ENCODE measurements at places on chromosomes 2 and 18. TPM values are rescaled to one million over a fixed set of nuclear protein-coding genes. Genes with fewer than 3 reads are reported as not detected.

DNA sequence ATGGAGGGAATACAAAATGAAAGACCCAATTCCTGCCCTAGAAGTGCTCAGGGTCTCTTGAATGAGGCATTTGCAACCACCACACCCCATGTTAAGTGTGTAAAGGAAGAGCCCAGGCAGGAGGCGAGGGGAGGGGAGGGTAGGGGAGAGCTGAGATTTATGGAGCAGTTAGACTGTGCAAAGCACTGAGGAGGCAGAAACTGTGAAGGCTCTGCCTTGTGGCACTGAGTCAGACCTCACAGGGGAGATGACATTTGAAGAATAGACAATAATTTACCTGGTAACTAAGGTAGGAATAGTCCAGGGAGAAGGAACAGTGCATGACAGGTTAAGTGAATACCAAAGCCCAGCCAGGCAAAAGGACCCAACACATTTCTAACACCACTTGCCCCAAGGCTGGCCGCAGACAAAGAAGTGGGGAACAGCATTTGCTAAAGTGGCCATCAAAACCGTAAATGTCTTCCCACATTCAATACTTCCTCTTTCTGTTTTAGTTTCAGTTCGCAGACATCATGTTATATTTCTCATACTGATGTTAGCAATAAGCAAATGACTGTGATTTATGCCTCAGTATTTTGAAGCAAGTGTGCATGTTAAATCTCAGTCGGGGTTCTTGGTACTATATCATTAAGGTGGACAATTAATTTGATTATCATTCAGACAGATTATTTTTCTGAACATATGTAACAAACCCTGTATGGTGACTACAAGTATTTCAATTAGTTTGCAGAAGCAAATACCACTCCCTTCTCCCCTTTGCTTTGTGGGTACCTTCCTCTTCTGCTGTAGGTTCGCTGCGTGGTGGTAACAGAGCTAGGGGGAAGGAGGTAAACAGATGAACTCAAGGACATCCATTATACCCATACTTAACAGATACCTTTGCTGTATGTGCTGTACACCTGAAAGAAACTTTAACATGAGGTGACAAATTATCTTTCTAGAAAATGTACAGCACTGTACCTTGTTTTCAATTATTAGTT, 27.5 kb downstream of the CDH20 start:
- no peak for DNase-seq

GRCh38 chr18:49172246-49172645, 221.5 kb upstream of the SMAD7 start:
- no peak for DNase-seq

DNA sequence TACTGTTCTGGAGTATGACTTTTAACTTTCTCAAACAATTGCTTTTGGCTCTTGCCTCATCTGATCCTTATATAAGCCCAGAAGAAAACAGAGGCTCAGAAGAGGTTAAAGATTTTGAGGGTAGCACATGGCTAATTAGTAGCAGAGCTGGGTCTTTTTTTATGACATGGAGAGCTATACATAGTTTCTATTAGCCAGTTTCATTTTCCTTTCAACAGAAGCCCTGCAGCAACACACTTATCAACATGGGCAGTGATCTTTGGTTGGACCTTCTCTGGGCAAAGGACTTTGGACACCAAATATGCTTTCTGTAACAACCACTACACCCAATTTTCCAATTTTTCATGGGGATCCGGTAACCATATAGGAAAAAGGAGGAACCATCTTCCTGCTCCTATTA, 64.9 kb downstream of the NCKAP5 start:
- no peak for DNase-seq

- no peak for DNase-seq
These were observed 246.4 kb downstream of the VAPA start for GRCh38 chr18:10160251-10160650.

DNA sequence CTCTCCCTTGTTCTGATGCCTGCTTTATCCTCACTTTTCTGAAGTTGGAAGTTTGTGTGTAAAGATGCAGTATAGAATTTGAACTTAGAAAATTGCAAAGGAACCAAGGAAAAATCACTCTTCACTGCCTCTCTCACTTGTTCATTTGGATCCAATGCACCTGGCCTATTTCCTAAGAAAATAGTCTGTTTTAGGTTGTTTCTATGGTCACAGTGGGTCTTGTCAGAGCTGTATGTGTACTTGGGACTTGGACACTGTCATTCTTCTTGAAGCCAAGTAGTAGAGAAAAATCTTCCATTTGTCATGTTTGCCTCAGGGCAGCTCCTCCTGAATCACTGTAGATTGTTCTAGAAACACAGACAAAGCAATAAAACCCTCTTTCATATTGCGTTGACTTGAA, 80.3 kb upstream of the SESTD1 start:
- no peak for DNase-seq

EMILIN2 gene
- total RNA-seq: 22.5 TPM

- DNase-seq: no peak
These were observed 454.2 kb upstream of the TNP1 start for GRCh38 chr2:217314021-217314460.

- no peak for DNase-seq
These were observed 19.3 kb upstream of the ITGAV start for GRCh38 chr2:186570604-186571003.

DNA sequence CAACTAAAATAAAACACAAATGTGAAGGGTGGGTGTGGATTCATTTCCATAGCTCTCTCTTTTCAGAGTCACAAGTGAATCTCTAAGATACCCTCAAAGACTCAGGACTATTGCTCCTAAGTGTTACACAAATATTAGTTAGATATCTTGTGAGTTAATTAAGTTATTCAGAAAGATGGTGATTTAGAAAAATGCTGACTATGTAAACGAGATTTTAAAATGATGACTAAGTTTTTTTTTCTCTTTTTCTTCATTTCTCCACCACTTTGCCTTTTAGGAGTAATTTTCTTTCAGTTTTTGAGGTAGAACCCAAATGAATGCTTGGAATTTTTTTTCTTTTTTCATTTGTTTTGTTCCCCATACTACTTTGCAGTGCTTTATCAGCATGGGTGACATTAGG, 479.7 kb downstream of the SPAG16 start:
- no peak for DNase-seq

SERPINB4 gene
- total RNA-seq: not detected

DNA sequence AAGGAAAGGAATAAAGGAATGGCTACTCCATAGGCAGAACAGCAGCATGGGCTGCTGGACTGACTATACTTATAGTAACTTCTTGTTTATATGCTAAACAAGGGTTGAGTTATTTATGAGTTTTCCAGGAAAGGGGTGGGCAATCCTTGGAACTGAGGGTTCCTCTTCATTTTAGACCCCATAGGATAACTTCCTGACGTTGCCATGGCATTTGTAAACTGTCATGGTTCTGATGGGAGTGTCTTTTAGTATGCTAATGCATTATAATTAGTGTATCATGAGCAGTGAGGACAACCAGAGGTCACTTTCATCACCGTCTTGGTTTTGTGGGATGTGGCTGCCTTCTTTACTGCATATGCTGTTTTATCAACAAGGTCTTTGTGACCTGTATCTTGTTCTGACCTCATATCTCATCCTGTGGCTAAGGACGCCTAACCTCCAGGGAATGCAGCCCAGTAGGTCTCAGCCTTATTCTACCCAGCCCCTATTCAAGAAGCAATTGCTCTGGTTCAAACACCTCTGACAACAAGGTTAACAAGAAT, 98.6 kb upstream of the CABLES1 start:
- no peak for DNase-seq
